ENCODE measurements at places on chromosomes 5 and 9. TPM values are rescaled to one million over a fixed set of nuclear protein-coding genes. Genes with fewer than 3 reads are reported as not detected.

DNA sequence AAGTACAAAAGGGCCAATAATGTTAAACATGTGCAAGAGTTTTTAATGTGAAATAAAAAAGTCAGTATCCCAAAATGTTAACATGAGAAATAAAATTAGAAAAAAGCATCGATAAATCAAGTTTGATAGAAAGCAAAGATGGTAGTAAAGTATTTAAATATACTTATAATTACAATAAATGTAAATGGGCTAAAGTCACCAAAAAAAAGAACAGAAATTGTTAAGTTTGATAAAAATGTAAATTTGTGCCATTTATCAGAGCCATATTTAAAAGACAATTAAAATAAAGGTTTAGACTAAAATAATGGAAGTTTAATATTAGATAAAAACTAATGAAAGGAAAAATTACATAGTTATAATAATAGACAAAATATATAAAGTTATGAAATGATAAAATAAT, 500.5 kb downstream of the TMEM232 start:
- no peak for DNase-seq

DNA sequence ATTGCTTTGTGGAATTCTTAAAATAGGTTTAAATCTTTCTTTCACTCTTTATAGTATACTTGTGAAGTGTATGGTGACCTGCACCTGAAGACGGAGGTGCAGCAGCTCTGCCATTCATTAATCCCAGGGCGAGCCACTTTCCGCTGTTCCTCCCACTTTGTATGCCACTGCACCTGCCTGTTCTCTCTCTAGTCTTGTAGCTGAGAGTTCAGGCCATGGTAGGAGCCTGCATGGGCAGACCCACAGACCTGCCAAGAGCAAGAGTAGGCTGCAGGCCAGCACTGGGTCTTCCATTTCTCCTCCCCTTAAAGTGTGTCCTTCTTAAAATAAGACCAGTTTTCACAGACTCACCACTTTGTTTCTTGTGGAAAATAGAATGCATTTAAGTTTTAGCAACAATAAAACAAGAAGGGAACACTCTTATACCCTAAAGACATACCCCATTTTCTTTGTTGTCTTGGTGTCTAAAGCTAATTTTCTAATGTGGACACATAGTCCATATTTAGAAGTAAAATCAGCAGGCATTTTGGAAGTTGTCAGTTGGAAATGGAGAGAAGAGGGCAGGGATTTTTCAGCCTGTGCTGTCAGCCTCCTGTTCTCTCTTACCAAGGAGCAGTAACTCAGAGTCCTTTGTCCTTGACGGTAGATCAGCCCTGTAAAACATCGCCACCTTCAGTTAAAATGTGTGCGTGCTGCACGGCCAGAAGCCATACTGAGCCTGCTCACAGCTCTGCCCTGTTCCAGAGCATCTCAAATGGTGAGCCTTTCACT, 103.2 kb downstream of the SNCAIP start:
- DNase-seq = no peak

GRCh38 chr9:133977421-133978201, 14.5 kb downstream of the VAV2 start:
- DNase-seq = no peak

DNA sequence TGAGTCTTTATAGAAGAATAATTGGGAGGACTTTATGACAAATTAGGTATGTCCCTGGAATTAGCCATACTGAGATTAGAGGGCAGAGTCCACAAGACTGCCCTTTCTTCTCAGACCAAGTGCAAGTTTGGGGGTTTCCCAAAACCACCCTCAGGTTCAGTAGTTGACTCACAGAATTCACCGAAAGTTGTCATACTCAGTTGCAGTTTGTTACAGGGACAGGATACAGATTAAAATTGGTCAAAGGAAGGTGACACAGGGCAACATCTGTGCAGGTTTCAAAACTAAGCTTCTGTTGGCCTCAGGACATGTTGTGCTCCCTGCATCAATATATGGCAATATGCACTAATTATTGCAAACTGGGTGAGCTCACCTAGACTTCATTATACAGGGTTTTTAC, 3.8 kb downstream of the RANBP17 start:
- no peak for DNase-seq

DNA sequence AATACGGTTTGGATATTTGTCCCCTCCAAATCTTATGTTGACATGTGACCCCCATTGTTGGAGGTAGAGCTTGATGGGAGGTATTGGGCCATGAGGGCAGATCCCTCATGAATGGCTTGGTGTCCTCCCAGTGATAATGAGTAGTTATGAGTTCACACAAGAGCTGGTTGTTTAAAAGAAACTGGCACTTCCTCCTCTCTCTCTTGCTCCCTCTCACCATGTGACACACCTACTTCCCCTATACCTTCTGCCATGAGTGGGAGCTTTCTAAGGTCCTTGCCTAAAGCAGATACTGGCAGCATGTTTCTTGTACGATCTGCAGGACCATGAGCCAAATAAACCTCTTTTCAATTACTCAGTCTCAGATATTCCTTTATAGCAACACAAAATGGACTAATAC, 132.0 kb downstream of the PIK3R1 start:
- no peak for DNase-seq

DNA sequence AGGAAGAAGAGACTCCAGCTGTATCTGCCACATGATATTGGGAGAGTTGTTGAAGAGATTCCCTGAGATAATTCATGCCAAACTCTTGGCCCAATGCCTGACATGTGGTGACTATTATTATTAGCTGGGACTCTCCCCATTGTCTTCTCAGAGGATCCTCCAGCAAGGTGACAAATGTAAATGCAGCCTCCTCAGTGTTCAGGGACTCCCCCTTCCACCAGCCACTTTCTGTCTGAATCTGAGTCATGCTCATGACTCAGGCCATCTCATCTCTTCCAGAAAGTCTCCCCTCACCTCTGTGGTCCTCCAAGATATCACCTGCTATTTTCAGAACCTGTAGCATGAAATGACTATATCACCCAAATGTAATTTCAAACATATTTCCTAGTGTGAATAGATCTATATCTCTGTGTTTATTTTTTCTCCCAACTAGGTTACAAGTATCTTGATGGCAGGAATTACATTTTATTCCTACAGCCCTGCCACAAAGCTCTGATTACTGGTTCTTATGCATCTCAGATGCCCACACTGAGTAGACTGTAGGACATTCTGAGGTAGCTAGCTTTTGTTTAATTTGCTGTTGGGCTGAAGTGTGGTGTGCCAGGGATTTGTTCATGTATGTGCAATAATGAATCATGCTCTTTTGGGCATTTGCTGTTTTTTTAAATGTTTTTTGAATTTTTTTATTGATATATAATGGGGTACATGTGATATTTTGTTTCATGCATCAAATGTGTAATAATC, 126.6 kb upstream of the IL12B start:
- no peak for DNase-seq

The TYRP1 gene
- total RNA-seq = not detected

The CDX1 gene
- not detected for total RNA-seq

The LECT2 gene
- not detected for total RNA-seq

The SOWAHA gene
- total RNA-seq = not detected

Data from ascending aorta (tissue), 2 donors.